Hypothalamus (tissue), 51 donors: ENCODE measurements at places on chromosomes 13 and 19.

GRCh38 chr13:39822437-39822836 lies 167.0 kb downstream of the COG6 start:
- no peak for DNase-seq

DNA sequence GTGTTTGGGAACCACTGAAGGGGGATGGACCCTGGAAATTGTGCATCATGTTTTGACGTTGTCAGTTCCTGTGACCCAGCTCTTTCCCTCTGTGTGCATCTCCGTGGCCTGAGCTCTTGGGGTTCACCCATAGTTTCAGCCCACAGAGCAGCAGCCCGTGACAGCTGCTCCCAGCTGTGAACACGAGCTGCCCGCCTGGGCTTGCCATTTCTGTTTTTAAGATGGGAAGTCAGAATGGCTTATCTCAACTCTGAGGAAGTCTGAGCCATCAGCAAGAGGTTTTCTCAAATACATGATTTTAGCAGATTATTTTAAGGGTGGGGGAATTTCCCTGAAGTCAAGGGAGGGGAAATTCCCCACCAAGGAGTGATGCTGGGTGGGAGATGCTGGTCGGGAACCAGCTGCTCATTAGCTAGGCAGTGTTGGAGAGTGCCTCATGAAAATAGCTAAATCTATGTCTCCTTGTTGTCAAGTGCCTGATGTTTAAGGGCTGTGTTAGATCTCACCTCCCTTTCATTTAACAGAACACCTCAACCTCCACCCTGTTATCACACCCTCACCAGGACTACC lies 34.8 kb upstream of the C1QTNF9 start:
- no peak for DNase-seq

DNA sequence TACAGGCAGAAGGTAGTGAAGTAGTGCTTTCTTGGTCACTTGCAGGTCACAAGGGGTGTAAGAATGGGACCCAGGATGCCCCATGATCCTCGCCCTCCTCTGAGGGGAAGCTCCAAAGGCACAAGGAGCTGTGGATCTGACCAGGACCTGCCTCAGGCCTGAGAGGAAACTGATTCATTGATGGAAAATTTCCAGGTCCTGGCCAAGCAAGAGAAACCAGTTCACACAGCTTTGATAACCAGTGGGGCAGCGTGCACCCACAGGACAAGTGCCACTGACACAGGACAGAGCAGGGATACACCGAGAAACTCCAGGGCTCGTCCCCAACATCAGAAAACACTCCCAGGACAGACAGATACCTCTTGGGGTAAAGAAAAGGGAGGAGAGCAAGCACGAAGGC lies 177.1 kb downstream of the RBM26 start:
- no peak for DNase-seq

DNA sequence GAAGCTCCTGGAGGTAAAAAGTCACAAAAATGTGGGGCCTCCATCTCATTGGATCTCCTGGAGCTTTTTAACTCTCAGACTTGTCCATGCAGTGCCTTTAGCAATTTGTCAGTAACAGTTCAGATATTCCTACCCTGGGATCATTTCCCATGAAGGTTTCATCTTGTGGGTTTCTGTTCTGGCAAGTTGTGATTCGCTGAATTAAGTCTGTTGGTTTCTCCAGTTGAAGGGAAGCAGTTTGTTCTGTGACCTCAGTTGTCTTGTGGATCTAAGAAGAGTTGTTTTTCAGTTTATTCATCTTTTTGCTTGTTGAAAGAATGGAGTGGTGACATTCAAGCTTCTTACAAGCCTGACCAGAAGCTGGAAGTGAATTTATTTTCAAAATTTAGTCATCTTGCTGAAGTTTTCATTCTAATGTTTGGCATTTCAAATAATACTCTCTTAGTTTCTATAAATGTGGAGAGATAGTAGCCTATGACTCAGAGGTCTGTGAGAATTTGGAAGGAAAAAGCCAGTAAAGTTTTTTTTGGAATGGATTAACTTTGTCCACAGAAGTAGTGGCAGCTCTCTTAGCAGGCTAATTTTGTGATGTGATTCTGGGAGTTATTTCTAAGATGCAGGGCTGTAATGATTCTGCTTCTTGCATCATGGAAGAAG lies 120.1 kb upstream of the CSNK1A1L start:
- DNase-seq: no peak

- DNase-seq: no peak
Observed at GRCh38 chr13:69951412-69951811, 156.2 kb upstream of the ATXN8OS start.

- no peak for DNase-seq
Observed at GRCh38 chr13:80618781-80619180, 277.9 kb upstream of the SPRY2 start.

GRCh38 chr19:7417671-7418324 lies 69.1 kb downstream of the ARHGEF18 start:
- DNase-seq: no peak

- no peak for DNase-seq
Observed at GRCh38 chr13:98730441-98730840, 22.0 kb downstream of the SLC15A1 start.

DNA sequence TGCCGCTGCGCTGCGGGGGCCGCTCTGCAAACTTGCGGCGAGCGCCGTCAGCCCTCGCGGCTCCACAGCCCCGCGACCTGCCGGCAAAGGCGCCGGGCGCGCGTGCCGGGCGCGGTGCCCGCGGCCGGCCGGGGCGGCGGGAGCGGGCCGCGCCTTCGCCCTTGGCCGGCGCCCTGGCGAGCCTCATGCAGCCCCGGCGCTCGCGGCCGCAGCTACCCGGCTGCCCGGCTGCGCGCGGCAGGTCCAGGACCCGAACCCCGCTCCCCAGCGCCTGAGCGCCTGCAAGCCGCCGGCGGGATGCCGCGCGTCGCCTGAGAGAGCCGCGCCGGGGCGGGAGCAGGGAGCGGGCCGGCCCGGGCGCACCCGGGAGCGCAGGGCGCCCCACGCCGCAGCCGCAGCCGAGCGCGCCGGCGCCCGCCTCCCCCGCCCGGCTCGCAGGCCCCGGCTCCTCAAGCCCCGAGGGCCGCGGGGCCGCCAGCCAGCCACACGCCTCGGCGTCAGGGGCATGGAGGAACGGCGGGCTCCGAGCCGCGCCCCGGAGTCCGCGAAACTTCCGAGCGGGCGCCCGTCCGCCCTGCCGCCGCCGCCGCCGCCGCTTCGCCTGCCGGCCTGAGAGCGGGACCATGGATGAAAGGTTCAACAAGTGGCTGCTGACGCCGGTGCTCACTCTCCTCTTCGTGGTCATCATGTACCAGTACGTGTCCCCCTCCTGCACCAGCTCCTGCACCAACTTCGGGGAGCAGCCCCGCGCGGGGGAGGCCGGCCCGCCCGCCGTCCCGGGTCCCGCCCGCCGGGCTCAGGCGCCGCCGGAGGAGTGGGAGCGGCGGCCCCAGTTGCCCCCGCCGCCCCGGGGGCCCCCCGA lies 564 bp downstream of the HS6ST3 start:
- DNase-seq: no peak

DNA sequence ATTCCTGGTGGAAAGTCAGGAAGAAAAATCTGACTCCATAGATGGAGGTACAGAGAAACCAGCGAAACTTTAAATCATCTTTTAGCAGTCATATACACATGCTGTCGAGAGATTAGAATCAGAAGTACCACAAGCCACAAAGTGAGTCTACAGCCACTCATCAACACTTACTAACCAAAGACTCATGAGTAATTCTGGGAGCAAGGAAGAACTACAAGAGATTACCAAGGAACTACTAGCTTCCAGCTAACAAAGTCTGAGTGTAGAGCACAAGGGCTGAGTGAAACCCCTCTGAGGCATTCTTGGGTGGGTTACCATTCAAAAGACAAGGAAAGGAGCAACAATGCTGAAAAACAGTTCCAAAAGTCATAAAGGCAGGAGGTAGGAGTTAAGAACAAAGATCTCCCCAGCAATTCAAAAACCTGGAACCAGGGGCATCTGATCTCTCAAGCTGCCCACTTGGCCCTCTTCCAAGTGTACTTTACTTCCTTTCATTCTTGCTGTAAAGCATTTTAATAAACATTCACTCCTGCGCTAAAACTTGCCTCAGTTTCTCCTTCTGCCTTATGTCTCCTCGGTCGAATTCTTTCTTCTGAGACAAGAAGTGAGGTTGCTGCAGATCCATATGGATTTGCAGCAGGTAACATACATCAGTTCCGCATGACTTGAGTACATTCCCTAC lies 13.0 kb downstream of the RBM26 start:
- no peak for DNase-seq

GRCh38 chr19:55116859-55117662 lies at the start of gene PPP1R12C:
Gene PPP1R12C, minus strand, starts transcription at chr19:55117637. Its CDS starts 94 bp downstream, at chr19:55117543.
- no peak for DNase-seq

DNA sequence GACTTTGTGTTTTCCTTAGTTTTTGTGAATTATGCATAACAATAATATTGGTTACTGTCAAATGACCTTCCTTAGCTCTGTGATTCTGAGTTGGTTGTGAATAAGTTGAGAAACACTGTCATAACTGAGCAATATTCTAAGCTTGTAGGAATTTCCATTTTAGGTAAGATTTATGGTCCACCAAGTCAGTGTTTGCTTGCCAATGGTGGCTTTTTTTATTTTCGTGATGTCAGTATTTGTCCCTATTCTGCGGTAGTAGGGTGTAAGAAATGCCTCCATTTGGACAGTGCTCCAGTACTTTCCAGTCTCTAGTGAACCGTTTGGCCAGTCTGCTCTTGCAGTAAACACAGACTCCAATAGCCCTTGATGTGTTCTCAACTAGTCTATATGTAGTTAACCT lies 94.7 kb downstream of the FRY start:
- no peak for DNase-seq

GRCh38 chr19:18989316-18989715 lies 44.0 kb downstream of the SUGP2 start:
- DNase-seq: no peak

- no peak for DNase-seq
Observed at GRCh38 chr13:22235950-22236290, 565.0 kb downstream of the FGF9 start.

GRCh38 chr13:50509167-50509566 lies 334.3 kb downstream of the DLEU7 start:
- no peak for DNase-seq

- no peak for DNase-seq
Observed at GRCh38 chr19:14471436-14472187, 3.5 kb downstream of the PTGER1 start.

GRCh38 chr13:65855242-65855805 lies 1374.8 kb downstream of the PCDH9 start:
- DNase-seq: no peak

GRCh38 chr19:38713227-38713649 lies 31.0 kb downstream of the CAPN12 start:
- DNase-seq: no peak
